ENCODE measurements at places on chromosomes 16 and 17.

DNA sequence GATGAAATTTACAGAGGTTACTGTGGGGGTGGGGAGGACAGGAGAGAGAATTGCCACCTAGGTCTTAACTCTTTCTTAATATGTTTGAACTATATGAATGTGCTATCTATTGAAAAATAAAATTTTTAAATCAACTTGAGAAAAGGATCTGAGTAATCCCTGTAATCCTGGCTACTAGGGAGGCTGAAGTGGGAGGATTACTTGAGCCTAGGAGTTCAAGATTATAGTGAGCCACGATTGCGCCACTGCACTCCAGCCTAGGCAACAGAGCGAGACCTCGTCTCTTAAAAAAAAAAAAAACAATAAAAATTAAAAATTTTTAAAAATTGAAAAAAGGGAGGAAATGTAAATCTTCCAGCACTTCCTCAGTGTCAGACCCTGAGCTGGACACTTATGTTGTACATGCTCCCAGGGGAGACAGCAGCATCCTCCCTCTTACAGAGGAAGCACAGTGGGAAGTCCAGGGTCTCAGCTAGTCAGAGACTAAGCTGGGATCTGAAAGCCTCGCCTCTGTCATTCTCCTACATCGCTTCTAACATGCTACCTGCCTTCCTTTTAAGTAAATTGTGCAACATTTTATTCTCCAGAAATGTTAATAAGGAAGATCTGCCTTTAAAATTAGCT, 21.9 kb downstream of the PMM2 start:
- peak; percentile 13 for DNase-seq

DNA sequence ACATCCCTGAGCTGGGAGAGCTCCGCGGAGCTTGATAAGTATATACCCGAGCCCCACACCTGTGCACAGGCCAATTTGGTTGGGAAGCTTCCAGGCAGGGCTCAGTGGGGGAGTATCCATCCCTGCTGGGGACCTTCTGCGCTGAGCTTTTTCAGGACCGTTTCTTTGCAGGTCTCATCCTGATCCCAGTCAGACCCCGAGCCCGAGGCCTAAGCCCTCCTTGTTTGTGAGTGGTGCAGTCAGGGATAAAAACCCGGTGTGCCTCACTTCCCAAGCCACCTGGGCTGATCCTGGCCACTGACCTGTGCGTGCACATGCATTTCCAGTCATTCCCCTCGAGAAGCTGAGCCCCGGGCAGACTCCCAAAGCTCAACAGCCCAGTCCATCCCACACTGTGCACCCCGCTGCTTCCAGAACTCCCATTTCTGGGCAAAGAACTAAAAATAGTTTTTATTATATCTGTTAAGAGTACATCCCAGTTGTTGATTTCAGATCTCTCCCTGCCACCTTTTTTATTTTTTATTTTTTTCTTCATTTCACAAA, 27.3 kb upstream of the NAT9 start:
- no peak for DNase-seq

DNA sequence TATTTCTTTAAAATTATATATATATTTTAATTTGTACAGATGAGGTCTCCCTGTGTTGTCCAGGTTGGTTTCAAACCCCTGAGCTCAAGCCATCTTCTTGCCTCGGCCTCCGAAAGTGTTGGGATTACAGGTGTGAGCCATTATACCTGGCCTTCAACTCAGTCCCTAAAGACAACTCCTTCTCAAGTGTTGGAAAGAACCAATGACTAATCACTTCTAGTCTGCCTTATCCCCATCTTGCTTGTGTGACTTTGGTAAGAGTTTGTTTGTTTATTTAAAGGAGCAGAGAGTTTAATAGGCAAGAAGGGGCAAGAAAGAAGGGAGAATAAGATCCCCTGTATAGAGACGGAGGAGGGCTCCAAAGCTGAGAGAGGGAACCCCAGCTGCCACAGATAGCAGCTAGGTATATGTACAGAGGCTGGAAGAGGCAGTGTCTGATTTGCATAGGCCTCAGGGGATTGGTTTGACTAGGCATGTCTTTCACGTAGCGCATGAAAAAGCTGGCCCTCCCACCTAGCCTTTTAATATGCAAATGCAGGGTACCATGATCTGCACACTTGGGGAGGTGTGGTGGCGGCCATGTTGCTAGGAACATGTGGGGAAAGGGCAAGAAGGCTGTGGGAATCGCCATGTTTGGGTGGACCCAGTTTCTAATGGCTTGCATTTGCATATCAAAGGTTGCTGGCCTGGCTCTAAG, 21.5 kb downstream of the ABCC1 start:
- DNase-seq: no peak

- no peak for DNase-seq
These were observed 4.6 kb upstream of the ATP2A1 start for GRCh38 chr16:28873543-28874201.

DNA sequence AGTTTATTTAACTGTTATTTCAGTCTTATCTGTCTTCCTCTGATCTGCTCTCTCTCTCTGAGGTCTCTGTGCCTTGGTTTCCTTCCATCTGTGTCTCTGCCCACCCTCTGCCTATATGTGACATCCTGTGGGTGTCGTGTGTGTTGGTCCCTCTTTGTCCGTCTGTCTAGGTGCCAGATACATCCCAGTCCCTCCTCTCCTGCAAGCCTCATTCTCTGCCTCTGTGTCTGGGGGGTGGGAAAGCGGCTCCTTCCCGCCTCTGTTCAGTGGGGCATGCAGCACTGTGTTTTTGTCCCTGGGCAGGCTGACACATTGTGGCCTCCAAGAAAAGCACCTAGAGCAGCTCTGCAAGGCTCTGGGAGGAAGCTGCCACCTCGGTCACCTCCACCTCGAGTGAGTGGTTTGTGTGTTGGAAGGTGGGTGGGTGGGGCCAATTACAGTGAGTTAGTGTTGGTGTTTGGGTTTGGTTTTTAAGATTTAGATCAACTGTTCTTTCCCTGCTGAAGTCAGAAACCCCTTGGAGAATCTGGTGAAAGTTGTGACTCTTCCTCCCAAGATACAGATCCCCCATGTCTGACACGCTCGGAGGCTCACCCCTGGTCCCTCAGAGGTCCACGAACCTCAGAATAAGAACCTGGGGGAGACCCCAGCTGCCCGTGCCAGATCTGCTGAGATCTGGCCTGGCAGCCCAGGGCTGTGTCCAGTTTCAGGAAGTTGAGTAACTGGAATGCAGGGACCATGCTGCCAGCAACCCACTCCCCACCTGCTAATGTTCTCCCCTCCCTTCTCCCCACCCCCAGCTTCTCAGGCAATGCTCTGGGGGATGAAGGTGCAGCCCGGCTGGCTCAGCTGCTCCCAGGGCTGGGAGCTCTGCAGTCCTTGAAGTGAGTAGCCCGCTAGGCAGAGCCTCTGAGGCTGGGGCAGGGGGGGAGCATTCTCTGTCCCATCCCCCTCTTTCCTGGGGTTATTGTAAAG, 50.9 kb upstream of the CPNE2 start:
- DNase-seq: no peak

DNA sequence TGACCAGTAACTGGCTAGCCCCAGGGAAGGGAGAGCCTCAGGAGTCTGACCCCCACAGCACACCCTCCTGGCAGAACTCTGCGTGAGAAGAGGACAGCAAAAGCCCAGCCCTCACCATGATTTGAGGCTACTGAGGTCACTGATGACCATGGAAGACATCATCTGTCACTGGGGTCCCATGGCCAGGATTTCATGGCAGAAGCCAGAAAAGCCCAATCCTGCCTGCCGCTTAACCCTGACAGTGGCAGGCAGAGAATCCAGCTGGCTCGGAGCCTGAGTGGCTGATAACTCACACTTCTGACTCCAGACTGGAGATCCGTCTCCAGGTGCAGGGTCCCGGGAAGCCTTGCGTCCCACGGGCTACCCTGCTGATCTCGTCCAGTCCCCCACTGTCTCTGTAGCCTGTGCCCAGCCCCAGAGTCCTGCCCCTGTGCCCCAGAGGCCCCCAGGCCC, 17.5 kb downstream of the GRIN2C start:
- no peak for DNase-seq

DNA sequence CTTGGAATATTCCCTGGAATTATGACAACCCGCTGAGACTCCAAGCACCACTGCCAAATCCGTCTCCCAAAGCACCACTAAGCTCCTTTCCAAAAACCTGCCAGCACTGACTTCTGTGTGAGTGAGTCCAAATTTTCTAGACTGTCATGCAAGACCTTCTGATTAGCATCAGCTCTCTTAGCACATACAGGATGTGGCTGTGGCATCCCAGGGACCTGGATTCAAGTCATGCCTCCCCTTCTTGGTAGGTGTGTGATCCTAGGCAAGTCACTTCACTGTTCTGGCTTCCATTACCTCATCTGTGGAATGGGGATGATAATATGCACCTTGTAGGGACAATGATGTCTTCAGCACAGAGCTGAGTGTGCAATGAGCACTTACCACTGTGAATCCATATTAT, 38.3 kb upstream of the USP7 start:
- DNase-seq: no peak

- DNase-seq: peak; percentile 52
These were observed 111.3 kb upstream of the NOG start for GRCh38 chr17:56482229-56482628.

GRCh38 chr16:19784183-19784736, 66.2 kb downstream of the IQCK start:
- no peak for DNase-seq

GRCh38 chr17:28320215-28321061, 1.4 kb downstream of the TMEM97 start:
- DNase-seq: no peak

- peak; percentile 56 for DNase-seq
These were observed 7.0 kb downstream of the DPEP1 start for GRCh38 chr16:89620406-89620841.

DNA sequence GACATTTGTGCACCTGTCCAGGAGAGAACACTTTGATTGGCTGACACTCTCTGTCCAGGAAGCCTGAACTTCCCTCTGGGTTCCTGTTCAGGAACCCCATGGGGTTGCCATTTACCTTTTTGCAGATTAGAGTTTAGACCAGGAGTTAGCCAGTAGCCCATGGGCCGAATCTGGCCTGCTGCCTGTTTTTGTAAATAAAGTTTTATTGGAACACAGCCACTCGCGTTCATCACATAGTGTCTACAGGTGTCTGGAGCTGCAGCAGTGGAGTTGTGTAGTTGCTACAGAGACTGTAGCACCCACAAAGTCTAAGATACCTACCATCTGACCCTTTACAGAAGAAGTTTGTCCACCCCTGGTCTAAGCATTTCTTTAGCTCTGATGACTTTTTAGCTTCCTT, 70.9 kb downstream of the ABCC1 start:
- DNase-seq: no peak

- DNase-seq: no peak
These were observed 7.3 kb upstream of the CD7 start for GRCh38 chr17:82324566-82325285.

- DNase-seq: peak; percentile 78
These were observed 68.6 kb downstream of the HAPSTR1 start for GRCh38 chr16:9159839-9160550.

GRCh38 chr16:20930365-20930690, 29.8 kb downstream of the LYRM1 start:
- DNase-seq: no peak

- DNase-seq: peak; percentile 91
These were observed at the start of gene CEP112 for GRCh38 chr17:66191593-66192377. Gene CEP112, minus strand, starts transcription at chr17:66192133.

- peak; percentile 22 for DNase-seq
These were observed 26.2 kb downstream of the TBX2 start for GRCh38 chr17:61425682-61426481.

DNA sequence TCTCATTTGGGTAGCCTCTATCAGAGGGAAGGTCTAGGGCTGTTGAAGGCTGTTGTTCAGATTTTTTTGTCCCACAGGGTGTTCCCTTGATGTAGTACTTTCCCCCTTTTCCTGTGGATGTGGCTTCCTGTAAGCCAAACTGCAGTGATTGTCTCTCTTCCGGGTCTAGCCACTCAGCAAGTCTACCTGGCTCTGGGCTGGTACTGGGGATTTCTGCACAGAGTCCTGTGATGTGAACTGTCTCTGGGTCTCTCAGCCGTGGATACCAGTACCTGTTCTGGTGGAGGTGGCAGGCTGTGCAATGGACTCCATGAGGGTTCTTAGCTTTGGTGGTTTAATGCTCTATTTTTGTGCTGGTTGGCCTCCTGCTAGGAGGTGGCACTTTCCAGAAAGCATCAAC, 23.3 kb upstream of the CCR7 start:
- no peak for DNase-seq

- DNase-seq: peak; percentile 62
These were observed 252.3 kb downstream of the SNX29 start for GRCh38 chr16:12228602-12229499.

DNA sequence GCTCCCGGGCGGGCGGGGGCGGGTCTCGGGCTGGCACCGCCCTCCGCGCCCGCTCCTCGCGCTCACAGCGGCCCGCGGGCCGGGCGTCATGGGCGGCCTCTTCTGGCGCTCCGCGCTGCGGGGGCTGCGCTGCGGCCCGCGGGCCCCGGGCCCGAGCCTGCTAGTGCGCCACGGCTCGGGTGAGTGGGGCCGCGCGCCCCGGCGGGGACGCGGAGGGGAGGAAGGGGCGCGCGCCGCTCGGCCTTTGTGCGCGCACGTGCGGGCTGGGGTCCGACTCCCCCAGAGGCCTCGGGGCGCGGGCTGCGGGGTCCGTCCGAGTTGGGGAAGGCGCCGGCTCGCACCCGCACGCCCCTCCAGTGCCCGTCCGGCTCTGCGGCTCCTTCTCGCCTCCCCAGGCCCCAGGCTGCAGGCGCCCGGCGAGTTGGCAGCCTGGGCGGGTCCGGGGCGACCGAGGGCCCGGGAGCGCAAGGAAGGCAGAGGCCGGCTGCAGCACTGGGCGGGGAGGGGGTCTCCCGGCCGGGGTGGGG, at the start of gene NME4:
NME4 (plus strand) TSS at position 65 of the 527 bp plus-strand sequence; CDS start at position 89, 24 bp downstream.
- peak; percentile 37 for DNase-seq

- DNase-seq: no peak
These were observed 3.2 kb upstream of the ZDHHC1 start for GRCh38 chr16:67419502-67419901.

GRCh38 chr16:29710227-29711219, 31.5 kb downstream of the QPRT start:
- DNase-seq: peak; percentile 71

DNA sequence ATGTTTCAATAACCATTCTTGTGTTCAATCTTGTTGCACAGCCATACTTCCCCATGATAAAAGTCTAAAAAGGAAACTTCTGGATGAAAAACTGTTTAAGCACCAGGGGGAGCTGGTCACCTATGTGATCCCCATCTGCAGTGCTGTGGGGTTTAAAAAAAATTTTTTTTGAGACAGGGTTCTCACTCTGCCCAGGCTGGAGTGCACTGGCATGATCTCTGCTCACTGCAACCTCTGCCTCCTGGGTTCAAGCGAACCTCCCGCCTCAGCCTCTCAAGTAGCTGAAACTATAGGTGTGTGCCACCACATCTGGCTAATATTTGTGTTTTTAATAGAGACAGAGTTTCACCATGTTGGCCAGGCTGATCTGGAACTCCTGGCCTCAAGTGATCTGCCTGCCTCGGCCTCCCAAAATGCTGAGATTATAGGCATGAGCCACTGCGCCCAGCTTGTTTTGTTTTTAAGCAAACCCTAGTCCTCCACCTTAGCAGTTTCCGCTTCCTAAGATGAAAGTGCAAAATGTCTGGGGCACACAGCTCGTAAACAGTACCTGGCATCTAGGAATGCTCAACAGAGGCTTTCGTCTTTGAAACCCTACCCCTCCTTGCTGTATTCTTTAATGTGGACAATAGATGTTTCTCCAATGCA, 25.4 kb downstream of the DNAJA2 start:
- no peak for DNase-seq

GRCh38 chr17:78338486-78339259, 21.2 kb downstream of the SOCS3 start:
- DNase-seq: no peak
